ENCODE measurements at places on chromosomes 13 and 19.

GRCh38 chr19:42568006-42568405 lies 26.7 kb downstream of the CEACAM8 start:
- no peak for DNase-seq

DNA sequence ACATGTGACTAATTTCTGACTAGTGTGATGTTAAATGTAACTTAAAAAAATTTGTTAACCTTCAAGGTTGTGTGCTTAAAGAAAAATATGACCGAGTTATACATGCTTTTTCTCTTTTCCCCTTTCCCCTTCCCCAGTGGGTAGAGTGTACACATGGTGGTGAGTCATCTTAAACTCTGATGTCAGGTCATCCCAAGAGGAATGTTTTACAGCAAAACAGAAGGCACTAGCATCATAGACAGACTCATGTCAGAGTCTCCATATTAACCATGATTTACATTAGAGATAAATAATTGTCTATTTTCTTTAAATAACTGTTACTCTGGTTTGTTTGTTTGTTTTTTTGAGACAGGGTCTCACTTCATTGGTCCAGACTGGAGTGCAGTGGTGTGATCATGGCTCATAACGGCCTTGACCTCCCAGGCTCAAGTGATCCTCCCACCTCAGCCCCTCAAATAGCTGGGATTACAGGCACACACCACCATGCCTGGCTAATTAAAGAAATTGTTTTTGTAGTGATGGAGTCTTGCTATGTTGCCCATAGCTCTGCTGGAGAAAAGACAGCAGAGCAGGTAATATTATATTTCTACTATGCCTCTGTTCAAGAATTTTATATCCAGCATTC lies 160.4 kb upstream of the PCDH9 start:
- DNase-seq, result no peak

DNA sequence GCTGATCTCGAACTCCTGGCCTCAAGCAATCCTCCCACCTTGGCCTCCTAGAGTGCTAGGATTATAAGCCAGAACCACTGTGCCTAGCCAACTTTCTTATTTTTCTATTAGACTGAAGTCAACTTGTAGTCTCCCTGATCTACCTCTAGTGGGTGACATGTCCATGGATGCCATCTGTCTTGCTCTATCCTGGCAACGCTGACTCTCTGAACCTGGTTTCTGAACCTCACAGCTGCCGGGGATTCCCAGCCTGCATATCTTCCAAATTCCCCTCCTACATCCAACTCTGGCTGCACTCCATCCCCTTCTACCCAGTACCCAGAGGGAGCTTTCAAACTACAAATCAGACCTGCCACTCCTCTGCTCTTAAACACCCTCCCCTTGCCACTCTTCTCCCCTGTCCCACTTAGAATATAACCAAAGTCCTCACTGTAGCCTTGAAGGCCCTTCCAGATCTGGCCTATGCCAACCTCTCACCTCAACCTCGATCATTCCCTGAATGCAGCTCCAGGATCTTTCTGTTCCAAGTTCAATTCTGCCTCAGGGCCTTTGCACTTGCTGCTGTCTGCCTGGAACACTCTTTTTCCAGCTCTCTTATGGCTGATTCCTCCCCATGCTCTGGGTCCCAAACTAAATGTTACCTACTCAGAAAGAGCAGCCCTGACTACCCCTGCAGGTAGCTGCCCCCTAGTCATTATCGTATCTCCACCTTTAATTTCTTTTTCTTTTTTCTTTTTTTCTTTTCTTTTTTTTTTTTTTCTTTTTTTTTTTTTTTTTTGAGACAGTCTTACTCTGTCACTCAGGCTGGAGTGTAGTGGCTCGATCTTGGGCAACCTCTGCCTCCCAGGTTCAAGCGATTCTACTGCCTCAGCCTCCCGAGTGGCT lies 2.2 kb downstream of the CLIP3 start:
- peak; percentile 54 for DNase-seq

DNA sequence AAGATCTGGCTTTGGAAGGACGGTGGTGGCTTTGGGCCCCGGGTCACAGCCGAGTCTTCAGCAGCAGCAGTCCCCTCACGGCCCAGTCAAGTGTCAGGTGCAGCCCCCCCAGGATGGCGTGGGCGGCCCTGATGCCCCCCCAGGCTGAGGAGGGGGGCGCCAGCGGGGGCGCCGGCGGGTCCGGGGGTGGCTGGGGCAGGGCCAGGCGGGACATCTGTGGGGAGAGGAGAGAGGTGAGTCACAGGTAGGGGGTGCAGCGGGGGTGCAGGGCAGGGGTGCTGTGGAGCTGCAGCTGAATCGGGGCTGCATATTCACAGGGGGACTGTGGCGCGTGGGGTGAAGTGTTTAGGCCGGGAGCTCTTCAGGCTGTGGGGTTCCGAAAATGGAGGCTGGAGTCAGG lies 2.9 kb upstream of the GARIN5B start:
- no peak for DNase-seq

GRCh38 chr13:74191410-74191809 lies 57.2 kb upstream of the KLF12 start:
- DNase-seq, result no peak

GRCh38 chr13:106529415-106530170 lies 5.9 kb downstream of the EFNB2 start:
- no peak for DNase-seq

DNA sequence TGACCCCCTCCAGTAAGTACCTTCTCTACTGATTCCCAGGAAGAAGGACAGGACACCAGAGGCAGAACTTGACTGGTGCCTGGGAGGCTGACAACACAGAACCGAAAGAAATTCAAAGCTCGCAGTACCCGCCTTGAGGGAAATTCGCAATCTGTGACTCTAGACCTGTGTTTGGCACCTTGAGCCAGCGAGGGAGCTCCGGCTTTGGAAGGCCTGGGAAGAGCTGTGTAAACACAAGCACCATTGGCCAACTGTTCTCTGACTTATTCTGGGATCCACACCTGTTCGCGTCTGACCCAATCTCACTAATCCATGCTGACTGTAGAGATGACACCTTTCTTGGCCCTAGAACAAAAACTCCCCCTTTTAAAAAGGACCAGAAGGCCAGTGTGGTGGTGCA lies 50.7 kb downstream of the CEBPG start:
- no peak for DNase-seq

DNA sequence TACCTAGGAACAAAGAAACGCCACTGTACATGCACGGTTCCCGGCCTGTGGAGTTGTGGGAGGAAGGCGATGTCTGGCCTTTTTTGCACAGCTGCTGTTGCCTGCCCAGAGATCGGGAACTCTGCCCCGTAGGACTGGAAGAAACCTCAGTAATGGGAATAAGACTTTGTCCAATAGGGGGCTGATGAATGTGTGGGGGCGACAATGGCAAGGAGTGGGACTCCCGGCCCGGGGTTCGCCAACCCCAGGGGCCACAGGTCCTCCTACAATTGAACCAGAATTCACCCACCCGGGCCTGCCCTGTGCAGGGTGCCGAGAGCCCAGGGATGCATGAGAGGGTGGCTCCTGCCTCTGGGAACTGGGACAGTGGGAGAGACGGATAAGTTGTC lies 2.0 kb upstream of the CEBPA start:
- no peak for DNase-seq

DNA sequence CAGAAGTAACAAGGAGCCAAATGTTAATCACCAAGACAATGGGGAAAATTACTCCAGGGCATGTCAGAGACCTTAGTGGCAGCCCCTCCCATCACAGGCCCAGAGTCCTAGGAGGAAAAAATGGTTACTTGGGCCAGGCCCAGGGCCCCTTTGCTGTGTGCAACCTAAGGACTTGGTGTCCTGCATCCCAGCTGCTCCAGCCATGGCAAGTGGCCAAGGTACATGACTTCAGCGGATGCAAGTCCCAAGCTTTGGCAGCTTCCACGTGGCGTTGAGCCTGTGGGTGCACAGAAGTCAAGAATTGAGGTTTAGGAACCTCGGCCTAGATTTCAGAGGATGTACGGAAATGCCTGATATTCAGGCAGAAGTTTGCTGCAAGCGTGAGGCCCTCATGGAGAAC lies 46.7 kb downstream of the OR10H4 start:
- DNase-seq, result no peak

DNA sequence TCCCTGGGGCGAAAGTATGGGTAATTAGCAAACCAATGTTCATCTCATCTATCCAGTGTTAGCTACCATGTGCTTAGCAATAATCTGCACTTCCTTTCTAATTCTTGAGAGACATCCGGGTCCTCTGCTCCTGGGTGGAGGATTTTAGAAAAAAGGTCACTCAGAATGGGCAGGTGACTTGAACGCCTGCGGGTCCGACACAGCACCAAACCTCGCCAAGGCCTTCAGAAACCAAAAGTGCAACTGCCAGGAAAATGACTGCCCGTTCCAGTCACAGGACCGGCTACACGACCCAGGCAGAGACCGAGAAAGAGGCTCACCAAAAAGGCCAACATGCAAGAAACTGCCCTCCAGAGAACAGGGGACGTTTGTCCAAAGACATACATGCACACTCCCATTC lies 39.9 kb downstream of the ZNF146 start:
- DNase-seq, result no peak
